ENCODE measurements at places on chromosomes 4 and X.

DNA sequence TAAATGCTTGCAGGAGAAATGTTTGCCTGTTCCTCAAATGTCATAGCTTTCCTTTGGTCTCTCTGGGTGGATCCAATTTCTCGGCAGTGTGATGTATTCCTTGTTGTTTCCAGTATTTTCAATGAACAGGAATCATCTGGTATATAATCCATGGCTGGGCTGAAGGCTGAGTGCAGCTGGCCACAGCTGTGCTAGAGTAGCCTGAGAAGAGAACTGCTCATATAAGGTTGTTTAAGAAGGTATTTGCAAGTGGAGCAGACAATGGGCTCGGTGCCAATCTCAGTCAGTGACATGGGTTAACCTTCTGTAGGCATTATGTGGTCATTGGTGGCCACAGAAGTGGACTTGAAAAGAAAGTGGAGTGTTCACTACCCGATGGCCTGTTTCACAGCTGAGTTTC, 390.3 kb downstream of the SPRY1 start:
- DNase-seq = no peak

DNA sequence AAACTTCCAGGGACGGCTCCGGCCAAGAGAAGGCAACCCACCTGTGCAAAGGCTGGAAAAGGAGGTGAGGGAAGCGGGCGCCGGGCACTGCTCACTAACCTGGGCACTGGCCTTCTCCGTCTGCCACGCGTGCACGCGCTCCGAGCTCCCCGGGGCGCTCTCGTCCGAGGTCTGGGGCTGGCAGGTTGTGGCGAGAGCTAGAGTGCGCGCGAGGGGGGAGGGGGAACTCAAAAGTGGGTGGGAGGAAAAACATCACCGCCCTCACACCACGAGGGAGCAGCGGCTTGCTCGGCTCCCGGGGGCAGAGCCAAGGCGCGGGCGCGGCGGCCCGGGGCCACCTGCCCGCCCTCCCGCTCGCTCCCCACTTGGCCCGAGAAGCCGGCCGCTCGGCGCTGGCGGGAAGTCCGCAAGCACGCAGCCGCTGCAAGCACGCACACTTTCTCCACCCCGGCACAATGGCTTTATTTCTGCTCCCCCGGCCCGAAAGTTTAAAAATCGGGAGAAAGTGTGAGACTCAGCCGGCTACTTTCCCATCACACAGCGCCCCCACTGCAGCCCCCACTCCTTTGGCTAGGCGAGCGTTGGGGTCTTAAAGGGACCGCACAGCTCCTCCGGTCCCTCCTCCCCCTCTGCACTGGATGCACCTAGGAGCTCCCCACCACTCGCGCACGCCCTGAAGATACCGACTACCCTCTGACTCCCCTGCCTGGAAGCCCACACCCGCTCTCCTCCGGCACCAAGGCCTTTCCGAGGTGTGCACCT, at the start of gene CHRDL1:
Gene CHRDL1 (minus strand): TSS at position 173 of the 762 bp plus-strand sequence. CDS start 3,636 bp downstream, outside the sequence.
- DNase-seq = peak; percentile 10

- no peak for DNase-seq
These were observed 48.9 kb upstream of the SPP1 start for GRCh38 chr4:87926554-87927098.

- no peak for DNase-seq
These were observed 27.4 kb upstream of the CAMK2D start for GRCh38 chr4:113788888-113789287.

DNA sequence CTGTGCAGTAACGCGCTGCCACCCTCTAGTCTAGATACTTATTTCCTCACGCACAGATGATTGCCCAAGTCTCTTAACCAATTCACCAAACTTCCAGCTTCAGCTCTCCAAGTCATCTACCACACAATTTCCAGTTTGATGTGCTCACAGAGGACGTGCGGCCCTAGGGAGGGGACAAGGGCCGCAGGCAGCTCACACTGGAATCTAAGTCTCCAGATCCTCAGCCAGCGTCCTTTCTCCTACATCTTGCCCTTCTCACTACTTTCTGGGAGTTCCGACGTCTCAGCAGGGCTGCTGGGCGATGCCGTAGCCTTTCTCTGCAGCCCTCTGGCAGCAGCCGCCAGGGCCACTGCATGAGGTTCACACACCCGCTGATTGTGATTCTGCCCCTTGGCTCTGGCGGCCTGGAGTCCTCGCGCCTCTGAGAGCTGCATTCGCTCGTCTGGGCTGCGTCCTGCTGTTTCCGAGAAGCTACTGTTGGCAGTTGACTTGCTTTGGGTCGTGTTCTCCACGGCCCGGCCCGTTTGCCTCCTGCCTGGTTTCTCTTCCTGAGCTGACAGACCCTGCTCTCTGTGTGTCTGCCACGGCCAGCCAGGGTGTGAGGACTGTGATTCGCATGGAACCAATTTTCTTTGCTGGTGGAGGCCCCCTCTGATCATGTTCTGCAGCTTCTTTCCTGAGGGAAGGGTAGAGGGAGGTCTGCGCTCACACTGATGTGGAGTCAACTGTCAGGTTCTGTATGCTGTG, 14.1 kb upstream of the TMEM131L start:
- no peak for DNase-seq

- no peak for DNase-seq
These were observed 29.8 kb upstream of the SMAD1 start for GRCh38 chr4:145451895-145452294.

GRCh38 chr4:48271626-48272025, 2.0 kb upstream of the TEC start:
- DNase-seq = no peak

- no peak for DNase-seq
These were observed 26.4 kb upstream of the EGF start for GRCh38 chr4:109886303-109886702.

DNA sequence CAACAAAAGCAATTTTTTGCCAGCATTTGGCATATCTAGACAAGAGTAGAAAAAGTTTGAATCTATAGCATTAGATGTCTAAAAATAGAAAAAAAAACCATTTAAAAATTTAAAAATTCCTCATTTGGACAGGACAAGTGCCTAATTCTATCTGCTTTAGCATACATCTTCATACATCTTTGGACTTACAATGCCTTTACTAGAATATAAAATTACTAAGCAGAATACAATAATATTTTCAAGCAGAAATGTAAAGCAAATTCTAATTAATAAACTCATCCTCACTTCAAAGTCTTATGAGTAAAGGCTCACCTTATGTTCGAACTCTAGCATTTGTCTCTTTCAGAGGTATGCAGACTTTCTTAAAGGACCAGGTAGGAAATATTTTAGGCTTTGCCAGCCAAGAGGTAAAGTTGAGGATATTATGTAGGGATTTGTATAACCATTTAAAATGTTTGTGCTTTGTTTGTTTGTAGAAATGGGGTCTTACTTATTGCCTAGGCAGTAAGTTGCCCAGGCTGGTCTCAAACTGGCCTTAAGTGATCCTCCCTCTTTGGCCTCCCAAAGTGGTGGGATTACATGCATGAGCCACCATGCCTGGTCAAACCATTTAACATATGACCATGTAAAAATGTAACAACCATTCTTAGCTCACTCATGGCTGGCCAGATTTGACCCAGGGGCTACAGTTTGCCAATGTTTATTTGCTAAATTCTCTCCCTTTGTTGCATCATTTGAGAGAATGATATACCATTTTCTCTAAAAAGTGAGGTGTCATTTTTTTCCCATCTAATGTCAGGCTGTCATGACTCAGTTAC, 29.1 kb downstream of the UGDH start:
- DNase-seq = no peak

DNA sequence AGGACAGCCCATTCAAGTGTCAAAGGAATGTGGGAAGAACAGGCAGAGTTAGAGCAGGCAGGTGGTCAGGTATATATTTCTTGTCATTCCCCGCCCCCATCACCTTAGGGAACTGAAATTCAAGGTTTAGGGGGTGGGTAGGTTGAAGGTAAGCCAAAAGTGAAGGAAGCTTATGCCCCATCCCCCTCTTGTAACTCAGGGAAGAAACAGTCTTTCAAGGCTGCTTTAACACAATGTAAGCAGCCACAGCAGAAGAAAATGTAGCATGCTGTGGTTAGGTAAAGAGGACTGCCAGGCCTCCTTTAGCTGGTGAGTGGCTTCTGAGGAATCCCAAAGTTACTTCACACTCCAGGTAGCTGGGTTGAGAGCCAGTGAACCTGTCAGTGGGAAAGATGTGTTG, 122.3 kb downstream of the RS1 start:
- DNase-seq = no peak

GRCh38 chr4:110159541-110159940, 38.9 kb downstream of the ELOVL6 start:
- DNase-seq = no peak

GRCh38 chrX:137565921-137566745, at the start of gene ZIC3:
Gene ZIC3, plus strand, starts transcription at chrX:137566127. Its CDS starts 565 bp downstream, at chrX:137566692.
- no peak for DNase-seq

DNA sequence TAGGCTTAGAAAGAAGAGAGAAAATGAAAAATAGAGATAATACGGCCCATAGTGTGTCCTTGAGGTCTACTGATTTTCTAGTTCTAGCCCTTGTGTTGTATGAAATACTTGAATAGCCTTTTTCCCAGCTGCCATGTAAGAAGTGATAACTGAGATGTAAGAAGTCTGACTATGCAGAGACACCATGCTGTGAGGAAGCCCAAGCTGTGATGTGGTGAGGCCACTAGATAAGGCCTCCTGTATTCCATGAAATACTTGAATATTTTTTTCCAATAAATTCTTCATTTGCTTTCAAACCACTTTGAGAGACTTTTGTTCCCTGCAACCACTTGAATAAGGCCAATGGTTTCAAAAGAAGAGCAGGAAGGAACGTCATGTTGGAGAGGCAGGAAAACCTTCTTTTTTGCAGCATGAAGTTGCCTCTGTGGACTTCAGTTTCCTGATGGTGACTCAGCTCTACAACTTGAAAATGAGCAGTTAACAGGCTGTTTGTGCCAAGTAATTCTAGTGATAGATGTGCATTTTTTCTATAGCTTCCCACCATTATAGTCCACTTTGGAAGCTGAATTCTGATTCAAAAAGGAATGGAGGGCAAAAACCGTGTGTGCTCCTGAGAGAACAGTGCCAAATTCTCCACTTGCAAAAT, 25.5 kb upstream of the FAM9C start:
- DNase-seq = no peak

DNA sequence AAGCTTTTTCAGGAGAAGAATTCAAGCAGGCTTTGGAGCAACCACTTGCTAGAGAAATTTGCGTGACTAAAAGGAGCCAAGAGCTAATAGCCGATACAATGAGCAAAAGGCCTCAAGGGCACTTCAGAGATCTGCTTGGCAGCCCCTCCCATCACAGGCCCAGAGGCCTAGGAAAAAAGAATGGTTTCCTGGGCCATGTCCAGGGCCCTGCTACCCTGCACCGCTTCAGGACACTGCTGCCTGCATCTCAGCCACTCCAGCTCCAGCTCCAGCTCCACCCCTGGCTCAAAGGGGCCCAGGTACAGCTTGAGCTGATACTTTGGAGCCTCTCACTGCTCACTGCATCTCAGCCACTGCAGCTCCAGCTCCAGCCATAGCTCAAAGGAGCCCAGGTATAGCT, 98.9 kb downstream of the FAM13A start:
- no peak for DNase-seq

DNA sequence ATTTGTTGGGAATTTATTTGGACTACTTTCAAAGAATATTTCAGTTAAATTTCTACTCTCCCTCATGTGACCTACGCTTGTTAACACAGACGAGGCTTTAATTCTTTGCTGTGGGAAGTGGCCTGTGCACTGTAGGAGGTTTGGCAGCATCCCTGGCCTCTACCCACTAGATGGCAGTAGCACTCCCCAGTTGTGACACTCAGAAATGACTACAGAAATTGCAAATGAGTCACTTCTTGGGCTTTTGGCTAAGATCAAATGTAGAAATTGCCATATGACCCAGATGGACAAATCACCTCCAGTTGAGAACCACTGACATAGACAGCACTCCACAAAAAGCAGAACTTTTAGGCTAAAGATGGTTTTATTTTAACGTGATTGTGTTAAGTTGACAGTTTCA, 22.1 kb downstream of the PIR start:
- DNase-seq = peak; percentile 50

DNA sequence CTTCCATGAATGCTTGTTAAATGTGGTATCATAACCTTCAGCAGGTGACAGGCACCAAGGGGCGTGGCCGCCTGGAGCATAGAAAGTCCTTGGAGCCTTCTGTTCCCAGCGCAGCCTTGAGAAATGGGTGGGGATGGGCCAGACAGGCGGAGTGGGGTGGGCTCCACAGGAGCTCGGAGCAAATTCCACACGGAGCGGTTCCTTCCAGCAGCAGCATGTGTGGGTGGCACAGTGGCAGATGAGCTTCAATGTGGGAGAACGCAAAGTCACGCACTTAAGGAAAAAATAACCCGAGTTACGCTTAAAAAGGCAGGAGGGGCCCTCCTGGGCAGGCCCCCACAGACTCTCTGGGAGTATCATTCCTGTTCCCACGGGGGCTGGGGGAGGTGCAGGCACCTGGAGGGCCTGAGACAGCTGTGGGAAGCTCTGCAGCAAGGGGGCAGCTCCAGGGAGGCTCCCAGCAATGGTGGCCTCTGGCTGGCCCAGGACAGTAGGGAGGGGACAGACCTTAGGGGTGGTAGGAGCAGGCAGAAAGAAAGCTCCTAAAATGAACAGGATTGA, 15.3 kb downstream of the TMEM271 start:
- no peak for DNase-seq

DNA sequence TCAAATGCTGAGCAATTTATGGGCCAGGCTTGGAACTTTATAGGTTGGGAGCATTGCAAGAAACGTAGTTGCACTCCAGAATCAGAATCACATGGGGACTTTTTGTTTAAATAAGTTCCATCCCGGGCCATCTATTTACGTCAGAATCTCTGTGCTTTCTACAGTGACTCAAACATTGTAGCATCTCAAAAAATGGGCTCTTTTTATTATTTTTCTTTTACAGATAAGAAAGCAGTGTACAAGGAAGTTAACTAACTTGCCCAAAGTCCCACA, 10.2 kb downstream of the CC2D2A start:
- no peak for DNase-seq

DNA sequence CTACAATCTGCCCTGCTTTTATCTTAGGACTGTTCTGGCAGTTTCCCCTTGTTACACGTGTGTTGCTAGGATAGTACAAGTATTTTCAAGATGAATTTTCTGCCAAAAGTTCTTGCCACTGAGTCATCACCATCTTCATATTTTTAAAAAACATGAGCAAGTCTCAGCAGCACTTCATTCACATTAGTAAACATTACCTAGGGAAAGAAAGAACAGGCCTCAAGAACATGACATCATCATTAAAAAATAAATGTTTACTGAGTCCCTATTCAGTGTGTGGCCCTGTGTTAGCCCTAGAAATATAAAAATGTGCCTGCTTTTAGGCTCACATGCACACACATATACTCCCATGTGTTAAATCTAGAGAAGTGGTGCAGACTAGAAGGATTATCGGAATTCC, 18.7 kb upstream of the GPC3 start:
- DNase-seq = no peak

DNA sequence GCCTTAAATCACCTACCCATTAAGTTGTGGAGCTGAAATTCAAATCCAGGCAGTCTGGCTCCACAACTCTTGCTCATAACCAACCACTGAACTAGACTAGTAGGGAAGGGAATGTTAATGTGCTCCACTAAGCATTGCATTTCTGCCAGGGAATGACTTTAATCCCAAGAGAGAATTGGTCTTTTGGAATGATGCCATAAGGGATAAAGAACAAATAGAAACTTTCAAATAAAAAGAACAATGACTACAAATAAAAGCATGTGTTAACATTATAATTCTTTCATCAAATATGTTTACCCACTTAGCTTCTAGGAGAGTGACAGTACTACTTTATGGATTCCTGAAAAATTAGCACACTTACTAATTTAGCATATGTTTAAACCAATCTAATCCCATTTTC, 905.9 kb downstream of the CENPC start:
- DNase-seq = no peak
